ENCODE measurements at places on chromosomes 16 and 17.

- no peak for DNase-seq
Measured at GRCh38 chr17:74442670-74443515, 11.0 kb downstream of the GPRC5C start.

DNA sequence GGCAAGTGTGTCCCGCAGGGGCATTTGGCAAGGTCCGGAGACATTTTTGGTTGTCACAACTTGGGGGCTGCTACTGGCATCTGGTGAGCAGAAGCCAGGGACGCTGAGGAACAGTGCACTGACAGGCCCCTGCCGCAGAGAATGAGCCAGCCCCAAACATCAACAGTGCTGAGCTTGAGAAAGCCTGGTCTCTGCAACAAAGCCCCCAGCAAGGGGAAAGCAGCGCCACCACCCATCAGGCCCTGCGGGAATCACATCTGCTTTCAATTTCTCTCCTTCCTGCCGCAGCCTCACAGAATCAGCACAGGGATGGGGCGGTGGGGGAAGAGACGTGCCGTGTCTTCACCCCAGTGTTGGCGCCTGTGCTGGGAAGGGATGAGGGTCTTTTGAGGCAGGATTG is 14.8 kb upstream of the PRPSAP1 start:
- no peak for DNase-seq

GRCh38 chr16:17887963-17888362 is 417.2 kb upstream of the XYLT1 start:
- DNase-seq: no peak

DNA sequence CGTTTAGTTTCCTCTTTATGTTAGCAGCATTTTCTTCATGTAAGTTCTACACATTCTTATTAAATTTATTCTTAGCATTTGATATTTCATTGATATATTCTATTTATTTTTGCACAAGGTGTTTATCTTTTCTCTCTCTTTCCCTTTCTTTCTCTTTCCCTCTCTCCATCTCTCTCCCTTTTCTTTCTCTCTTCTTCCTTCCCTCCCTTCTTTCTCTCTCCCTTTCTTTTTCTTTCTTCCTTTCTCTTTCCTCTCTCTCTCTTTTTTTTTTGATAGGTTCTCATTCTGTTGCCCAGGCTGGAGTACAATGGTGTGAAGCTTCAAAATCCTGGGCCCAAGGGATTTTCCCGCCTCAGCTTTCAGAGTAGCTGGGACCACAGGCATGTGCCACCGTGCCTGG is 176.4 kb downstream of the AXIN2 start:
- no peak for DNase-seq

DNA sequence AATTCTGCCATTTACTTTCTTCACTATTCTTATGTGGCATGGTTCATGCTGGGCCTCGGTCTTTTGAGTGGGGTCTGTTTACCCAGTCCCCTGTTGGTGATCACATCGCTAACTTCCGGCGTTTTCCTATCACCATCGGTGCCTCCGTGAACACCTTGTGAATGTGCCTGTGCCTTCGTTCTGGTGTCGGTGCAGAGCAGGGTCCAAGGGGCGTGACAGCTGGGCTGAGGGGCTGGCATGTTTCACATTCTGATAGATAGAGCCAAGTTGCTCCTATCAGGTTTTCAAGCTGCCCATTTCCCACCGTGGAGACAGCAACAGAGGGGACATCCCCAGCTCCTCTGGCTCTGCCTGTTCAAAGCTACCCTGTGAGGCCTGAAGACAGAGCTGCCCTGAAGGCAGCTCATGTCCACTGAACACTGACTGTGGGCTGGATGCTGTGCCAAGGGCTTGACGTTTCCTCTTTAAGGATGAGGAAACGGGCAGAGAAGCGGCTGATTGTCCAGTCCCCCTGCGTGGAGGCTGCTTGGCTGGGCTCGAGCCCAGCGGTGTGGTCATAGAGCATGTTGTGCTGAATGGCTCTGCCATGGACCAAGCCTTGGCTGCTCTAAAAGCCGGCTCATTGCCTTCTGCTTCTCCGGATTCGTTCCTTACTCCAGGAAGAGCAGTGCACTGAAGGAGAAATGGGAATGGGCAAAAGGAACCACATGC is 17.0 kb downstream of the DHODH start:
- DNase-seq: no peak

DNA sequence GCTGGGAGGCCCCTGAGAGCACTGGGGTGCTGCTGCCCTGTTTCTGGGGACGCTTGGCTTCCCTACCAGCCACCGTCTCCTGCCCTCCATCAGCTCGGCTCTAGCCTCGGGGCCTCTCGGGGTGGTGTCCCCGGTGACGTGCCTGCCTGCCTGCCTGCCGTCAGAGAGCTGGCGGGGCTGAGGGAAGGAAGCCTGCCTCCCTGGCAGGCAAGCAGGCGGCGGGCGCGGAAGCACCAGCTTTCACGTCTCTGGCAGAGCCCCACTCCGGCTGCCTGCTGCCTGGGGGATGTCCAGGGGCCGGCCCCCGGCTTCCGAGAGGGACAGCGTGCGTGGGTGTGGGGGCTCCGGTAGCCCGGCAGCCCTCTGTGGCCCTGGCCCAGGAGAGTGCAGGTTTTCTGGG is 9.3 kb downstream of the CENPX start:
- no peak for DNase-seq

DNA sequence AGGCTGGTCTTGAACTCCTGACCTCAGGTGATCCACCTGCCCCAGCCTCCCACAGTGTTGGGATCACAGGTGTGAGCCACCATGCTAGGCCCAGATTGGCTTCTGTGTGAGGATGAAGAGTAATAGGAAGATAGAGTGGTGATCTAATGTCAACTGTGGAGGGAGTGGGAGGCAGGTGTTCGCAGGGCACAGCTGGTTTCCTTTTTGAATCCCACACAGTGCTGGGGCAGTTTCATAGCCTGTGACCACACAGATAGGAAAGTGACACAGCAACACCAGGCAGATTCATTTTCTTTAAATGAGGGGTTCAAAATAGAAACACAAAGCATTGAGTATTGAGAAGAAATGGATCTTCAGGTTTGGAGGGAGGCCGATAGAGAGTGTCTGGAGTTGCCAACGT is 540.3 kb downstream of the WWOX start:
- DNase-seq: no peak

DNA sequence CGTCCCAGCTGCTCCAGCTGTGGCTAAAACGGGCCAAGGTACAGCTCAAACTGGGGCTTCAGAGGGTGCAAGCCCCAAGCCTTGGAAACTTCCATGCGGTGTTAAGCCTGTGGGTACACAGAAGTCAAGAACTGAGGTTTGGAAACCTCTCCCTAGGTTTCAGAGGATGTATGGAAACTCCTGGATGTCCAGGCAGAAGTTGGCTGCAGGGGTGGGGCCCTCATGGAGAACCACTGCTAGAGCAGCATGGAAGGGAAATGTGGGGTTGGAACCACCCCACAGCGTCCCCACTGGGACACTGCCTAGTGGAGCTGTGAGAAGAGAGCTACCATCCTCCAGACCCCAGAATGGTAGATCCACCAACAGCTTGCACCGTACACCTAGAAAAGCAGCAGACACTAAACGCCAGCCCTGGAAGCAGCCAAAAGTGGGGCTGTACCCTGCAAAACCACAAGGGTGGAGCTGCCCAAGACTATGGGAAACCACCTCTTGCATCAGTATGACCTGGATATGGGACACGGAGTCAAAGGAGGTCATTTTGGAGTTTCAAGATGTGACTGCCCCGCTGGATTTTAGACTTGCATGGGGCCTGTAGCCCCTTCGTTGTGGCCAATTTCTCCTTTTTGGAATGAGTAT is 2.2 kb downstream of the SDR42E1 start:
- no peak for DNase-seq

- DNase-seq: no peak
Measured at GRCh38 chr17:36682773-36683172, 81.4 kb downstream of the MRM1 start.

GRCh38 chr16:7419441-7419840 is 86.8 kb downstream of the RBFOX1 start:
- no peak for DNase-seq

GRCh38 chr17:49715216-49715615 is 7.5 kb upstream of the SLC35B1 start:
- peak; percentile 42 for DNase-seq

DNA sequence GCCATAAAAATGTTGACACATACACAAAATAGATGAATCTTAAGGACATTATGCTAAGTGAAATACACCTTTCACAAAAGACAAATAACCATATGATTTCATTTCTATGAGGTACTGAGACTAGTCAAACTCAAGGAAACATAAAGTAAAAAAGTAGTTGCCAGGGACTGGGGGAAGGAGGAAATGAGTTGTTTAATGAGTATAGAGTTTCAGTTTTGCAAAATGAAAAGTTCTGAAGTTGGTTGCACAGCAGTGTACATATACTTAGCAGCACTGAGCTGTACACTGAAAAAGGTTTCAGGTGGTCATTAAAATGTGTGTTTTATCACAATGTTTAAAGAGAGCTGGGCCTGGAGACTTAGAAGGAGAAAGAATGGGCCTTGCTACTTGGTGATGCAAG is 4.7 kb upstream of the SLC13A2 start:
- no peak for DNase-seq

- DNase-seq: no peak
Measured at GRCh38 chr17:67511012-67511411, 133.9 kb downstream of the PITPNC1 start.

DNA sequence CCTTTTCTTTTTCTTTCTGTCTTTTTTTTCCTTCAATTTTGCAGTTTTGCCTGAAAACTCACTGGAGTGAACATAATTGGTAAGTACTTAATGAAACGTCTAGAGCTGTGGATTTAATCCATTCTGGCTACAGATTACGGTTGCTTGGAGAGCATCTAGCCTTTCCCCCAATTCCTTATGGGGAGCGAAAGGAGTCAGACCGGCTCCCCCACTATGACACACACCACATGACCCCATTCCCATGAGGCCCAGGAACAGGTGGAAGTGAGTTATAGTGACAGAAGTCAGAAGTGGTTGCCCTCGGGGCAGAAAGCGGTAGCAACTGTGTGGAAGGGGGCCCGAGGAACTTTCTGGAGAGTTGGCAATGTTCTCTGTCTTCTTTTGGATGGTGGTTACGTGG is 41.2 kb downstream of the EMP2 start:
- DNase-seq: no peak

GRCh38 chr16:29908719-29909220 is 8.5 kb downstream of the ASPHD1 start:
- DNase-seq: no peak

- DNase-seq: no peak
Measured at GRCh38 chr16:16868727-16869126, 489.8 kb downstream of the NPIPA7 start.

- DNase-seq: no peak
Measured at GRCh38 chr16:85326794-85327181, 214.5 kb upstream of the CIBAR2 start.

GRCh38 chr17:56057869-56058268 is 95.4 kb upstream of the ANKFN1 start:
- DNase-seq: no peak

GRCh38 chr17:73232587-73233373 is 28.9 kb downstream of the CPSF4L start:
- no peak for DNase-seq

DNA sequence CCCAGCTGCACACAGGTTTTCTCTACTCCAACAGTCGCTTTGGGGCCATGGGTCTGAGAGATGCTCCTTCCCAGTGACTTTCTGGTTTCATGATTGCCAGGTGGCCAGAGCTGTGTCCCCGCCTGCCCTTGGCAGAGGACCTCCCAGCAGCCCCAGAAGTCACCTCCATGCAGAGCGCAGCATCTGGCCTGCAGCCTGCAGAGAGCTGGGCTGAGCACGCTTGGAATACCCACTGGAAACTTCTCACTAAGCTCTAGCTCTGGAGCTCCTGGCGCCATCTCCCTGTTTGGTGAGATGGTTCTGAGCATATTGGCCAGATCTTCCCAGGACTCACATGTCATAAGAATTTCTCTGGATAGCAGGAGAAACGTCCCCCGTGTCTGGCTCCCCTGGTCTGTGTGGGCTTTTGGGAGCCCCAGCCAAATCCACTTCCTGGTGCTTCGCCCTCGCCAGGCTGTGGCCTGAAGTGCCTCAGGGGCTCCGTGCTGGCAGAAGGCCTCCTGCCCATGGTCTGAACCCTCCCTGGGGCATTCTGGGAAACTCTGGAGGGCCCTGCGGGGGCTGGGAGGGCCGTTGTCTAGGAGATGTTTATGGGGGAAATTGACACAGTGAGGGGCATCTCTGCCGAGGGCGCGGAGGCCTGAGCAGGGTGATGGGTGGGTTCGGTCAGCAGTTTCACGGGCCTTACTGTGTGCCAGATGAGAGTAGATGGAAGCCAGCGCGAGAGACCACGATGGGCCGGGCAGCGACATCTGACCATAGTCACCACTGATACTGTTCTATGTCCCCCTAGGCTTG is 73.2 kb upstream of the CIBAR2 start:
- no peak for DNase-seq

Data from T-helper 22 cell (primary cell).